ENCODE measurements at places on chromosomes 12 and 14.

DNA sequence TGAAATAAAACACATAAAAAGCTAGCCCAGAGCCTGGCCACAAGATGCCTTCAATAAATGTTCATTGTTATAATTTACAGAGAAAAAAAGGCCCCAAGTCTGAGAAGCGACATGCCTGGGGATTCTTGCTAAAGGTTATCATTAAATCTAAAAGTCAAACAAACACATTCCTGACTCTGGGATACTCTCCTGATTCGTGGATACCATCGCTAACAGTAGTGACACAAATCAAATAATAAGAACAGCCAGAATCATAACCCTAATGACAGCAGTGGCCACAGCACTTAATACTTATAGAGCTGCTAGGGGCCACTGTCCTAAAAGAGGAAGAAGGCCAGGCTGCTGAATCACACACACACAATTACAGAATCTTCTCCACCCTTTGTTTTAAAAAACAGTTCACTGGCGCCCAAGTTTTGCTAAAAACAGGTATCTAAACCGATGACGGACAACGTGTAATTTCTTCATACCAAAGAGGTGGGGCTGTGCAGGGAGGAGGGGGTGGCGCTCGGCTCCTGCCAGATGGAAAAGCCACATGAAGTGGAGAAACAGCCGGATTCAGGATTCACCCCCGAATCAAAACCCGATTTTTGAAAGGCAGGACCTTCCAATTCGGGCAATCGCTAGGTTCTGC, 1.2 kb downstream of the CLIP1 start:
- no peak for DNase-seq

DNA sequence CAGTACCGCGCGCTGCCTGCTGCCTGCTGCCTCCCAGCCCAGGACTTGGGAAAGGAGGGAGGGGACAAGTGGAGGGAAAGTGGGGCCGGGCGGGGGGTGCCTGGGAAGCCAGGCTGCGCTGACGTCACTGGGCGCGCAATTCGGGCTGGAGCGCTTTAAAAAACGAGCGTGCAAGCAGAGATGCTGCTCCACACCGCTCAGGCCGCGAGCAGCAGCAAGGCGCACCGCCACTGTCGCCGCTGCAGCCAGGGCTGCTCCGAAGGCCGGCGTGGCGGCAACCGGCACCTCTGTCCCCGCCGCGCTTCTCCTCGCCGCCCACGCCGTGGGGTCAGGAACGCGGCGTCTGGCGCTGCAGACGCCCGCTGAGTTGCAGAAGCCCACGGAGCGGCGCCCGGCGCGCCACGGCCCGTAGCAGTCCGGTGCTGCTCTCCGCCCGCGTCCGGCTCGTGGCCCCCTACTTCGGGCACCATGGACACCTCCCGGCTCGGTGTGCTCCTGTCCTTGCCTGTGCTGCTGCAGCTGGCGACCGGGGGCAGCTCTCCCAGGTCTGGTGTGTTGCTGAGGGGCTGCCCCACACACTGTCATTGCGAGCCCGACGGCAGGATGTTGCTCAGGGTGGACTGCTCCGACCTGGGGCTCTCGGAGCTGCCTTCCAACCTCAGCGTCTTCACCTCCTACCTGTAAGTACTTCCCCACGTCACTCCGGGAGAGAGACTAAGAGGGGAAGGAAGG, at the start of gene LGR5:
LGR5 (plus strand) TSS at position 186 of the 732 bp plus-strand sequence; CDS start at position 469, 283 bp downstream.
- DNase-seq: no peak

GRCh38 chr14:94355191-94355794, 32.2 kb upstream of the SERPINA6 start:
- no peak for DNase-seq

DNA sequence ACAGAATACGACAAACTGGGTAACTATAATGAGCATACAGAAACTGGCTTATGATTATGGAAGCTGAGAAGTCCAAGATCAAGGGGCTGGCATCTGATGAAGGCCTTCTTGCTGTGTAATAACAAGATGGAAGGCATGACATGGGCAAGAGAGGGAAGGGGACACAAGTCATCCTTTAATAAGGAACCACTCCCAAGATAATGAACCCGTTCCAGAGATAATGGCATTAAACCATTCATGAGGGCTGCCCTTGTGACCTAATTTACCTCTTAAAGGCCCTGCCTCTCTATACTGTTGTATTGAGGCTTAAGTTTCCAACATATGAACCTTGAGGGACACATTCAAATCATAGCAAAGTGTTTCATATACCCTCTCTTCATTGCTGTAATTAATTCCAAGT, 4.6 kb upstream of the VTI1B start:
- no peak for DNase-seq

- no peak for DNase-seq
These were observed 37.6 kb upstream of the ARHGAP5 start for GRCh38 chr14:32039401-32040030.
